Esophagus mucosa (tissue), 1 donor: ENCODE measurements at places on chromosomes 5 and 9. TPM values are rescaled to one million over a fixed set of nuclear protein-coding genes. Genes with fewer than 3 reads are reported as not detected.

S100Z gene
- 0.40 TPM for total RNA-seq

DNA sequence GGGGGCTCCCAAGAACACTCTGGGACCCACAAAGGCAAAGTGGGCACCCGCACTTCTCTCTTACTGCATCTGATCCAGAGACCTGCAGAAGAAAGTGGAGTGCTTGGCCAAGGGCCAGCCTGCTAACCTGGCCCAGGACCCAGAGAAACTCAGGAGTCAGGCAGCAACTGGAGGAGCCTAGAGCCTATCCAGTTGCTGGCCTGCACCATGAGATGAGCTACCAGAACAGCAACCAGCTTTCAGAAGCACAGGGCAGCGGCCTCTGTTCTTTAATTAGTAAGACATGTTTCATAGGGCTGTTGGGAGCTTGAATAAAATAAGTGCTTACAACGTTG is 298.3 kb downstream of the GADD45G start:
- no peak for ATAC-seq

DNA sequence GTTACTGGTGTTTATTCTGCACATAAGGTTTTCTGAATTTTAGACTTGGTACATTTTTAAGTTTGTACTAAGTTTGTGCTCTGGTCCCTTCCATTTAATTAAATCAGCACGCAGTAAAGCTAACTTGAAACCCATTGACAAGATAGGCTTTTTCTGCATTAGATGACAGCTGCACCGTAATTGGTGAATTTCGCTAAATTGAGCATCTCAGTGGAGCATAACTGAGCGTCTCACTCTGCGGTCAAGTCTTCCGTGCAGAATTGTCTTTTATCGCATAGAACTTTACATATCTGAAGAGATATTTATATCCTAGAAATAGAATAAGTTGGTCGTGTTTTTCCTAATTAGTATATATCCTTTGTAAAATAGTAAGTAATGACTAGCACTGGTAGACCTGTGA is 4.1 kb downstream of the SUB1 start:
- ATAC-seq, result no peak

DNA sequence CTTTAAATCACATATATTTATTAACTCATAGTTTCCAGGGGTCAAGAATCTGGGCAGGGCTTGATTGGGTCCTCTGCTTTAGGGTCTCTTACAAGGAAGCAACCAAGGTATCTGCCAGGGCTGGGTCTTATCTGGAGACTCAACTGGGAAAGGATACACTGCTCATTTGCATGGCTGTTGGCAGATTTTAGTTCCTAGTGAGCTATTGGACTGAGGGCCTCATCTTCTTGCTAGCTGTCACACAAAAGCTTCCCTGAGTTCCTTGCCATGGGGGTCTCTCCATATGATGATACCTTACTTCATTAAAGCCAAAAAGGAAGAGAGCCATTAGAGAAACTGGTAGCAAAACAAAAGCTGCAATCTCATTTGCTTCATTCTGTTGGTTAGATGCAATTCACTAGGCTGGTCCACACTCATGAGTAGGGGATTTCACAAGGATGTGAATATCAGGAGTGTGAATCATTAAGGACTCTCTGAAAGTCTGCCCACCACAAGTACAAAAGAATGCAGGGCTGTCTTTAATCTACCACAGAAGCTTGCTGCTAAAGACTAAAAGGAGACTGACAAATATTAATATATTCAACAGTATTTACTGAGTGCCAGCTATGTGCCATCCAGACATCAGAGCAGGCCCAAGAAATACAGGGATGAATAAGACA is 42.0 kb upstream of the TIMD4 start:
- no peak for ATAC-seq
